ENCODE measurements at places on chromosomes 6 and 20.

- DNase-seq, result peak; percentile 51
Observed at GRCh38 chr6:73515204-73515655, 5.6 kb downstream of the EEF1A1 start.

- no peak for DNase-seq
Observed at GRCh38 chr6:50128420-50129005, 78.8 kb upstream of the DEFB112 start.

GRCh38 chr6:164286011-164286410 is 871.5 kb downstream of the QKI start:
- no peak for DNase-seq

DNA sequence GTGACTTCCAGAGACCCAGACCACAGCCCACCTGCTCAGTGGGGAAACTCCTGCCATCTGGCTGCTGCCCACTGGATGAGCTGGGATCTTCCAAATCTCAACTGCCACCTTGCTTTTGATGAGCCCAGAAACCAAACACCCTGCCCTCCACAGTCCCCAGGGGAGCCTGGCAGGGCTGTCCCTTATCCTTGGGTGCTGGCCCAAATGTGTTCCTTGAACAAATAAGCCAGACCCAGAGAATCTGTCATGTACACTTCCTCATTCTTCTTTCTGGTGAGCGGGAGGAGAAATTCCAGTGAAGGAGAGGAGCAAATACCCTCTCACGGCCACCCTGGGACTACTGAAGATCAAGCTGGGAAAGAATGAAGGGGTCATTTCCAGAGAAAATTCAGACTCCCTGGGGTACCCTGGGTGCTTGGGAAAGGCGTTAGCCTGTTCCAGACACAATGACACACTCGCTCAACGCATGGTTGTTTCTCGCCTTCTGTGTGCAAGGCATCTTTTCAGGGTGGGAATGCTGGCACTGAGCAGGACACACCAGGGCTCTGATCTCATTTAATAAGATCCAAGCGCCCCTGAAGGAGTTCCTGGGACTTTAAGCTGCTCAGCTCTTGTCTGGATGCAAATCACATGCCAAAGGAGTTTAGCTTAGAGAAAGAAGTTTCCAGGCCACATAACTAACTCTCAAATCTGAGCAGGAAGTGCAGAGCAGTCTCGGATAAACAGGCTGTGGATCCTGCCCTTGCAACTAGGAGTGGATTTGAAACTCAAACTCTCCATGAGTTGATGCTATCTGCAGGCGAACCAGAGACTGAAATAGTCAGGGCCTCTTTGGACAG is 38.5 kb downstream of the PXDC1 start:
- DNase-seq, result no peak

DNA sequence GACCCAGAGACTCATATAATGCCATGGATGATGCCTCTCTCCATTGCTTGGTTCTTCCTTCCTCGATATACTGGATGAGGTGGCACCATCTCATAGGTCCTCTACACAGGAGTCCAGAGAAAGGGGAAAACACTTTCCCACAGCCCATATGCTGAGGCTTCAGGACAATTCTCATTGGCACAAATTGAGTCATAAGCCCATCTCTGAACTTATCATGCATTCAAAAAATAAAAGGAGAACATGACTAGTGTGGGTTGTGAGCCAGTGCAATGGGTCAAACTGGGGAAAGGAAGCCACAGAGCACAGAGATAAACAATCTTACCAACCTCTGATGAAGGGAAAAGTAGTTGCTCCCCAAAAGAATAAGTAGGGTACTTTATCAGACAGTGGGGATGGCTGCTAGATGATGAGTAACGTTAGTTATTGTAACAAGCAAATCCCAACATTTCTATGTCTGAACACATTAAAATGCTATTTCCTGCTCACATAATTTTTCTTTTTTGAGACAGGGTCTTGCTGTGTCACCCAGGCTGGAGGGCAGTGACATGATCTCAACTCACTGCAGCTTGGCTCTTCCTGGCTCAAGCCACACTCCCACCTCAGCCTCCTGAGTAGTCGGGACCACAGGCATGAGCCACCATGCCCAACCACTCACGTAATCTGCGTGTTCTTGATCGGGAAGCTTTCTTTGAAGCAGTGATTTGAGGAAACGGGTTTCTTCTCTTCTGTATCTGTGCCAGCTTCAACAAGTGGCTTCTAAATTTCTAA is 27.0 kb downstream of the SOD2 start:
- DNase-seq, result no peak

- no peak for DNase-seq
Observed at GRCh38 chr6:84062519-84063154, 29.1 kb downstream of the MRAP2 start.

- DNase-seq, result no peak
Observed at GRCh38 chr6:34213772-34214171, 22.9 kb upstream of the HMGA1 start.

DNA sequence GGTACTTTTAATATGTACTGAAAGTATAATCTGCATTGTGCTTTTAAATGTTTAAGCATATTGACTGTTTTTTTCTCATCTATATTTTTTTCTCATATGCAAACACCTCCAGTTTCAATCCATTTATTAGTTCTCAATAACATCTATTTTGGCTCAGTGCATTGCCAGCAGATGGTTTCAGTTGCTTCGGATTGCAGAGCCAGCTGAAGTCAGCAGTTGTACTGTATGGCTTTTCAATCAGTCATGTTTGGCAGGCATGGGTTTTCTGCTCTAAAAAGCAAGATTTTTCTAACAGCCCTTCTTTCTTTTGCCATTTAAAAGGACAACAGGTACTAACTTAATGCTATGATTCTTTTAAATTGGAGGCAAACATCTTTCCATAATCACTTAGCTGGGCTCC is 121.2 kb downstream of the CD109 start:
- no peak for DNase-seq

DNA sequence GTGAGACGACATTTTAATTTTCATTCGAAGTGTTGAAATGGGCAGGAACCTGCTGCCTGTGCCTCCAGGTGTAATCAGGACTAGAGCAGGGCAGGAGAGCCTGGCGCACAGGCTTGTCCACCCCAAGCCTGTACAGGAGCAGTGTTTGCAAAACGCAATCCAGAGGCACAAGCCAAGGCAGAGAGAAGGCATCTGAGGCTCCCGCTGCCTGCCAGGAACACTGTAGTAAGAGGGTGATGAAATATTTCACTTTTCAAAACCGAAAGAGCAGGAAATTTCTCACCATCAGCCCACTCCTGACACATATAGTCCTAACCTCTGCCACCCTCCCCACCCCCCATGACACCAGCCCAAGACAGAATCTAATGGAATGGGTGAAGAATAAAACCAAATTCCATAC is 132.5 kb downstream of the RTN4IP1 start:
- DNase-seq, result no peak

GRCh38 chr6:6834356-6835222 is 246.1 kb downstream of the LY86 start:
- DNase-seq, result no peak

DNA sequence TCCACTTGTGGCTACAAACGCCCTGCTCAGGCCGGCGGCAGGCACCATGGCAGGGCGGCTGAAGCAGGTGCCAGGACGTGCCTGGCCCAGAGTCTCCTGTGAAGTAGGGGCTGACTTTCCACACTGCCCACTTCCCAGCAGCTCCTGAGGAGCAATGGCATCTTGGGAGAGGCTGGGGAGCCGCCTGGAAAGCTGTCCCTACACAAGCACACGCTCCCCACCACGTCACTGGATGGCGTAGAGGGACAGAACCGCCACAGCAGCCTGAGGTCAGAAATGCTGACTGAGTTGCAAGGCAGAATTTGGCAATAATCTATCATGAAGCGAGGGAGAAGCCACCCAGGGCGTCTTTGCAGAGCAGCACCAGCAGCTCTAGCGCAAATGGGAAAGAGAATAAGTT is 86.3 kb downstream of the NINL start:
- no peak for DNase-seq

DNA sequence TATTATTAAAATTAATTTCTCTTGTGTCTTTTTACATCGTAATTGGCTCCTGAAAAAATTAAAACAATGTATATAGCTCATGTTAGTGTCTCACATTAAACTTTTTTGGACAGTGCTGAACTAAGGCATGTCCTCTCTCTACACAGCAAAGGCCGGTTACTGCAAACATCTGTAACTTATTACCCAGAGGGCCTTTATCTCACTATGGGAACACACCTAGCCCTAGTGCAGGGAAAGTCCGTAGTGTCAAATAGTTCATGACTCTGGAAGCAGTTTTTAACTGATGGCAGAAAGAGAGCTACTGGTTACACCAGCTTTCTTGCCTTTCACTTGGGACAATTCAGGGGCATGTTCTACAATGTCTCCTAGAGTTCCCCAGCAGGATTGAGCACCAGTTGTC is 82.2 kb downstream of the PAK5 start:
- DNase-seq, result no peak

- no peak for DNase-seq
Observed at GRCh38 chr6:76862936-76863335, 600.4 kb downstream of the HTR1B start.

DNA sequence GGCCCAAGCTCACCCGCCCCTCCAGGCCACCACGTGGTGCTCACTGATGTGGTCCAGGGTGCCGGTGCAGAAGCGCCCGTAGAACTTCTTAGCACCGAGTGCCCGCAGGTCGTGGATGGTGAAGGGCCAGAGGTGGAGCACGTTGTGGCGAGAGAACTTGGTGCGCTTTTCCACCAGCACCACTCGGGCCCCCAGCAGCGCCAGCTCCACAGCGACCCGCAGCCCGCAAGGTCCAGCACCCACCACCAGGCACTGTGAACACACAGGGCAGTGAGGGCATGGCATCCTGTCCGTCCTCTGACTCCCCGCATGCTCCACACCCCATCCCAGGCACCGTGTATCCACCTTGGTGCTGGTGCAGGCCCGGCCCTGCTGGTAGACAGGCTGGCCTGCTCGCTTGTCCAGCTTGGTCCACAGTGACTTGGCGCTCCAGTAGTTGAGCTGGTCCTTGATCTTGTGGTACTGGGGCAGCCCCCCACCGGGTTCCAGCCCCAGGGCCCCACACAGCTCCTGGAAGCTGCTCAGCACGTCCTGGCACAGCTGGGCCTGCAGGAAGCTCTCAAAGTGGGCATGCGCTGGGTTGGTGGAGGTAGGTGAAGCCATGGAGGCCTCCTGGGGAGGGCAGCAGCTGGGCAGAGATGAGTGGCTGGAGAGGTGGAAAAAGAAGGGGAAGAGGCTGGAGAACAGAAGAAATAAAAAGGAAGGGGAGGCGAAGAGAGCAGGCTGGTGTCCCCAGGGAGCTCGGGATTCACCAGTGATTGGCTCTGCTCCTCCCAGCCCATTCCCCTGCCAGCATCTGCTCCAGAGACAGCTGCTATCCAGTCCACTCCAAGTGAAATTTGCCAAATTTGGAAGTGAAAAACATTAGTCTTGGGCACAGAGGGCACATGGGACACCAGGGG is 1.7 kb downstream of the MICAL1 start:
- DNase-seq, result no peak

DNA sequence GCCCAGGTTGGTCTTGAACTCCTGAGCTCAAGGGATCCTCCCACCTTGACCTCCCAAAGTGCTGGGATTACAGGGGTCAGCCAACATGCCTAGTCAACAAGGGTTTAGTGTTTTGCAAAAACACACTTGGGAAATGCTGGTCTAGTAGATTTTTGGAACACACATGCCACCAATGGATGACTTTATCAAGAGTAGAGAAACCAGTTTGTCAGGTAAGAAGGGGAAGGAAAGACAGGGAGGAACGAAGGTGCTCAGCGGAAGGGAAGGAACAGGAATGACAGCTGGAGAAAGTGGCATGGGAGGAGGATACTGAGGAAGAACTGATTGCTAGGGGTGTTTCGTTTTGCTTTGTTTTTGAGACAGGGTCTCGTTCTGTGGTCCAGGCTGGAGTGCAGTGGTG is 15.6 kb upstream of the SEC63 start:
- DNase-seq, result no peak

DNA sequence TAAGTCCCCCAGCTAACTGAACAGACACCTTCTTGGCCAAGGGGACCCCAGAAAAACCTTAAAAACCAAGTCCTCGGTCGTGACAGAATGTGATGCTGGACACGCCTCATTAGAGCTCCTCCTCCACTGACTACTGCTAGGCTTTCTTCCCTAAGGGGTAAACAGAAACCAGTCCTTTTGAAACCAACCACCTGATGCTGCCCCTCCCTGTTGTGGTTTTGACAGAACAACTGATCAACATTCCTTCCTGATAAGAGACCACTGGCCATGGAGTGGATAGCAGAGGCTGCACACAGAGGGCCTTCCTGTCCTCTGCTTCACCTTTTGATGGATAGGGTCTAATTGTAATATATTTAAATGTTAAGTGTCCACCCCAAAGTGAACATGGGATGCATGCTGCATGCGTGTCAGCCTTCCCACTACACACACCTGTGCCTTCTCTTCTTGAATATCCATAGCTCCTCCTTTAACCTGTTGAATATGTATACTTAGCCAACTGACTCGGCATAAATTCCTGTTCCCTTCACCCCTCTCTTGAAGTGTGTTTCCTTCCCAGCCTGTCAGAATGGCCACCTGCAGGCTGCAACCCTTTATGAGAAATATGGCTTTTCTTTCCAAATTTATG is 27.9 kb upstream of the SLC2A12 start:
- DNase-seq, result peak; percentile 3

DNA sequence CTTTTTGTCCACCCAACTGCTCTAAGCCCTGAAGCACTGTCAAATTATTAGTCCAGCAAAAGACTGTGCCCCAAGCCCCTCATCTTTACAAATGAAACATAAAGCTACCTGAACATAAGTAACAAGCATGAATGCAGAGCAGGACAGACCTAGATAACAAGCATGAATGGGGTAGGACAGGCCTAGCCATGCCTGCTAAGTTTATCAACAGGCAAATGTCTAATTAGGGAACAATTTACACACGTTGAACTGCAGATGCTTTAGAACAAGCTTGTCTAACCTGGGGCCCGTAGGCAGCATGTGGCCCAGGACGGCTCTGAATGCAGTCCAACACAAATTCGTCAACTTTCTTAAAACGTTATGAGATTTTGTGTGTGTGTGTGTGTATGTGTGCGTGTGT is 13.6 kb downstream of the FBXO30 start:
- DNase-seq, result no peak
